ENCODE measurements at places on chromosomes 12 and 14. TPM values are rescaled to one million over a fixed set of nuclear protein-coding genes. Genes with fewer than 3 reads are reported as not detected.

LTBR gene
- 5.8 TPM for total RNA-seq

CDCA3 gene
- 1.4 TPM for total RNA-seq

KRT81 gene
- total RNA-seq = 1.3 TPM

MARK3 gene
- 138 TPM for total RNA-seq

SSTR1 gene
- not detected for total RNA-seq

PFDN5 gene
- total RNA-seq = 450 TPM

RDH16 gene
- 1.3 TPM for total RNA-seq

B4GALNT1 gene
- total RNA-seq = 0.38 TPM

- H3K4me1 ChIP-seq = no peaks in the 10 kb centered on the region
- no peak overlapping the region for H3K27ac ChIP-seq
- no peaks in the 10 kb centered on the region for H3K36me3 ChIP-seq
- peaks cover 12% of the 10 kb centered on the region for H3K27me3 ChIP-seq
- DNase-seq = no peak
These were observed 8.6 kb downstream of the PDE3A start for GRCh38 chr12:20376984-20377383.

GRCh38 chr14:72094844-72095582, 162.8 kb downstream of the RGS6 start:
- H3K4me3 ChIP-seq = no peak overlapping the region
- no peak overlapping the region for H3K27ac ChIP-seq
- no peaks in the 10 kb centered on the region for H3K4me1 ChIP-seq
- no peaks in the 10 kb centered on the region for H3K27me3 ChIP-seq

DNA sequence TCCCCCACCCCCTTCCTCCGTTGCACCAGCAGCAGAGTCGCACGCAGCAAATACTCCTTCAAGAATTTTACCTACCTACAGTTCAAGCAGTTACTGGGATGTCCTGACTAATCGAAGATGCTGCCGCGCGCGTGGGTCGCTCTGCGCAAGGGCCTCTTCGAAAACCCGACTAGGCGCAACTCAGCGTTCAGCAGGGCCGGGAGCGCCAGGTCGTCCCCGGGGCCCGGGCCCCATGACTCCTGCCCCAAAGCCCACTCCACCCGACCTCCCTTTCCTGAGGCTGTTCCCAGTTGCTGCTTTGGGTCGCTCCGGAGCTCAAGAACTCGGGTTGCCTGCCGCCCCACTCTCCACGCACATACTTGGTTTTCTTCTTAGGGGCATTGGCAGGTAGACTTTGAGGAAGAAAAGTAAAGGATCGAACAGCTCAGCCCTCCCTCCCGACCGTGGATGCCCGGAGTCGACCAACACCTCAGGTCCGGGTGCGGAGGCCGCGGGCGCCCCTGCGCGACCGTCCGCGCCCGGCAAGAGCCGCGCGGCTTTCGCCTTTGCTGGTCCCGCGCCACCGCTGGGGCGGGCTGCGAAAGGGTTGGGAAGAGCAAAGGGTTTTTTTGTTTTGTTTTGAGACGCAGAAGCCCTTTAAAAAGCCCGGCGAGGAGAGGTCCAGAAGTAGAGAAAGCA, 1.9 kb downstream of the BMP4 start:
- H3K4me3 ChIP-seq = no peak overlapping the region
- no peak overlapping the region for H3K27ac ChIP-seq
- no peaks in the 10 kb centered on the region for H3K36me3 ChIP-seq
- peak; percentile 10 for DNase-seq
- peaks cover 23% of the 10 kb centered on the region for H3K4me1 ChIP-seq

GRCh38 chr14:20690848-20691640, 2.5 kb downstream of the ANG start:
- H3K27ac ChIP-seq = no peak overlapping the region
- no peak for DNase-seq
- H3K4me1 ChIP-seq = no peaks in the 10 kb centered on the region
- H3K27me3 ChIP-seq = no peaks in the 10 kb centered on the region
- H3K4me3 ChIP-seq = no peak overlapping the region

DNA sequence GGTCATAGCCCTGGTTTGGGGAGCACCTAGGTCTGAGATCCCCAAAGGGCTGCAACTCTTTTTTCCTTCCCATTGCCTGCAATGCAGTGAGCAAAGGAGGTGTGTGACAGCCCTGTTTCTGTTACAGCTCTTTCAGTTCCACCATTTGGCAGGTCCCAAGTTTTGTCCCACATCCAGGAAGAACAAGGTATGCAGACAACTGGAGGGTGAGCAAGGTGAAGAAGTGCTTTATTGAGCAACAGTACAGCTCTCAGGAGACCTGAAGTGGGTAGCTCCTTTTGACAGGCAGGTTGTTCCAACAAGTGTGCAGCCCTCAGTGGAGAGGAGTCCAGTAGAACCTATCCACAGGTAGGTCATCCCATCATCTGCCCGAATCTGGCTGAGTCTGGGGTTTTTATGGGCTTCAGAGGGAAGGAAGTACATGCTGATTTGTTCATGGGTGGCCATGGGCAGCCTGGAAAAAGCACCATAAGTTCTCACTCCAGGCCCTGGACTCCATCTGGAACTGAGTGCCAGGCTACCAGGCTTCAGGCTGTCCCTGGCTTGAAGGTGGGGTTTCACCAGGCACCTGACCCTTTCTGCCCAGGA, 62.8 kb upstream of the NAV3 start:
- no peaks in the 10 kb centered on the region for H3K36me3 ChIP-seq
- H3K27me3 ChIP-seq = no peaks in the 10 kb centered on the region
- no peak overlapping the region for H3K4me3 ChIP-seq

GRCh38 chr14:51333299-51333698, 93.3 kb downstream of the TMX1 start:
- no peak overlapping the region for H3K27ac ChIP-seq
- H3K4me1 ChIP-seq = no peaks in the 10 kb centered on the region
- no peak overlapping the region for H3K4me3 ChIP-seq
- H3K27me3 ChIP-seq = no peaks in the 10 kb centered on the region

- no peaks in the 10 kb centered on the region for H3K27me3 ChIP-seq
- no peaks in the 10 kb centered on the region for H3K36me3 ChIP-seq
- no peaks in the 10 kb centered on the region for H3K4me1 ChIP-seq
- DNase-seq = no peak
These were observed 134.3 kb downstream of the TTC7B start for GRCh38 chr14:90681929-90682328.

GRCh38 chr12:124917135-124917840, 2.8 kb upstream of the UBC start:
- peak; percentile 97 for DNase-seq
- H3K27ac ChIP-seq = peak overlapping the region; percentile 91
- H3K4me1 ChIP-seq = peaks cover 74% of the 10 kb centered on the region
- H3K36me3 ChIP-seq = peaks cover 8% of the 10 kb centered on the region

Measured in natural killer cell (primary cell).